Omental fat pad (tissue), 4 donors: ENCODE measurements at places on chromosomes 7 and 10. TPM values are rescaled to one million over a fixed set of nuclear protein-coding genes. Genes with fewer than 3 reads are reported as not detected.

GRCh38 chr10:71621231-71622153 lies 98.1 kb downstream of the C10orf105 start:
- no peak for DNase-seq

DNA sequence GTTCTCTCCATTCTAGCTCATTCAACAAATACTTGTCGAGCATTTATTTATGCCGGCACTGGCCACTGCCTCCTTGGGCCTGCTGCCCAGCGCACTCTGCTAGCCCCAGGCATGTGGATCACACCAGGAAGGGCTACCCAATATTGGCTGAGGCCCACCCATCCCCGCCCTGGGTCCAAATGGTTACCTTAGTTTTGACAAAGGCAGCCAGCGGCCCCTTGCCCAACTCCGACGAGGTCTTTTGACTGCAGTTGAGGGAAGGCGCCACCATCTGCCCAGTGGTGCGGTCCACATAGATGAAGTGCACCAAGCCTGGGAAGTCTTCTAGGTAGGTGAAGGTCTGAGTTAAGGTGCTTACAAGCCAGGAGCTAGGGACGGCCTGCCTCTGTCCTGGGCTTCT lies 7.2 kb upstream of the PYROXD2 start:
- no peak for DNase-seq

GRCh38 chr7:152667958-152668357 lies 8.0 kb downstream of the XRCC2 start:
- no peak for DNase-seq

GRCh38 chr7:40622941-40623501 lies 488.2 kb downstream of the SUGCT start:
- no peak for DNase-seq

DNA sequence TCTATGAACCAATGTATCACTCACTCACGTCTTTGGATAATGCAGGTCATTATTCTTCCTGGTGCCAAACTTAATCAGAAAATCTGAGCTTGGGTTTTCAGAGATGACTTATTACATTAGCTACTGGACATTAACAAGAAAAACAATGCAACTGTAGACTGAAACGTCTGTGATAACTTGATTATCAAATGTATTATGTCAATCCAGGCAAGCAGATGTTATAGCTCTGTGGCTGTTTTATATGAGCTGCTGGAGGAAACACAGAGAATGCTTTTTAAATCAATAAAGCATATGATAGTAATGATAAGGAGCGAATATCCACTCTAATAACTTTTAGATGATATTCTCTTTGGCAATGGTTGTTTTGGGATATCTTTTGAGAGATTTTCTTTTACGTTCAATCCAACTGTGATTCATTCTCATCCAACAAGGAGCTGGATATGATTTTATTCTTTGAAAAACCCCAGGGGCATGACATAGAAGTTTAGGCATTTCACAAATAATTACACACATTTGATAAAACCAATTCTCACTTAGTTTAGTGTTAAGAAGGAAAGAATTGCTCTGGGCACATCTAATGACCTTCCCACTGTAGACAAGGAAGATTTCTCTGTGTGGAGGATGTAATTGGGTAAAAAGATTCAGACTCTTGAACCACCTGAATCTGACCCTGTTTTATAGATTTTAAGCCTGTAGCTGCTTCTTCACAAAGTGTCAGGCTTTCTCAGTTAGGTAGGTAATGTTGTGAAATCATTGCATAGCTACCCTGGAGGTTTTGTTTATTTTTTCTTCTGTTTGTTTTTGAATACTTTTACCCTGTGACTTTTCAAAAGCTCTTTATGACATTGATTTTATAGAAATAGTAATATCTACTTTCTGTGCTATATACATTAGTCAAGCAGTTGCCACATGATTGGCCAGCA lies 1124.7 kb downstream of the DNAJB9 start:
- DNase-seq = no peak

DNA sequence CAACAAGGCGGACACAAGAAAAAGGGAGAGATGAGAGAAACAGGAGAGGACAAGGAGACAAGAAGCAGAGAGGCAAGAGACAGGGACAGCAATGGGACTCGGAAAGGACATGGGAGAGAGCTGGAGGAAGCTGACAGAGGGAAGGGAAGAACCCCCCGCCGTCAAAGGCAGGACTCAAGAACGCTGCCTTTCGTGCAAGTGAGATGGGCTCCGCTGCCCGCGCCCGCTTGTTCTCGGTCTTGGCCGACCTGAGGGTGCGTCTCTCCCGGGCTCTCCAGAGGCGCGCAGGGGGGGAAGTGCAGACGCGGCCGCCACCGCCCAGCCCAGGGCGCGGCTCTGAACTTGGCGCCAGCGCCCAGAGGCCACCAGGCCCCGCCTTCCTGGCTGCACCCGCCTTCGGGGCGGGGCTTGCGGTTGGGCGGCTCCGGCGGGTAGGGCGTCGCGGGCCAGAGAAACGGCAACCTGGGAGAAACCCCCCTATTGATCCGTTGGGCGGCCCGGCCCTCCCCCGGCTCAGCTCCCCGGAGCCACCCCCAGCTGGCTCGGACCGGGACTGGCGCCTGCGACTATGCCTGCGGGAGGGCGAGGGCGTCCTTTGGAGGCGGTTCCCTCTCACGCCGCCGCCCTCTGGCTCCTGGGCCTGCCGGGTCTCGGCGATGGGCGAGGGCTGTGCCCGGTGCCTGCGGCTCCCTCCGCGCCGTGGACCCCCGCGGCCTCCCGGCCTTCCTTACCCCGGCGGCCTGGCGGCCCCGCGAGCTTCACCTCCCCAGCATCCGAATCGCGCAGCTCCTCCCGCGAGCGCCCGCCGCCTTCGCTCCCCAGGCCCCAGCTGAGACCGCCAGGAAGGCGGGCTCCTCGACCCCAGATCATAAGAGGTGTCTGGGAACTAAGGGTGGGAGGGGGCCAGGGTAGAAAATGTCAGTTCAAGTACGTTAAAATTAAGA lies 2.2 kb upstream of the ANTXRL start:
- DNase-seq = peak; percentile 55

- DNase-seq = no peak
These were observed 184.9 kb upstream of the MKI67 start for GRCh38 chr10:128310971-128311658.

HIPK2 gene
- 85.4 TPM for total RNA-seq

RBP3 gene
- not detected for total RNA-seq

MBLAC1 gene
- total RNA-seq = 1.9 TPM

KEL gene
- not detected for total RNA-seq

OR13A1 gene
- not detected for total RNA-seq
